ENCODE measurements at places on chromosomes 2 and 18. TPM values are rescaled to one million over a fixed set of nuclear protein-coding genes. Genes with fewer than 3 reads are reported as not detected.

DNA sequence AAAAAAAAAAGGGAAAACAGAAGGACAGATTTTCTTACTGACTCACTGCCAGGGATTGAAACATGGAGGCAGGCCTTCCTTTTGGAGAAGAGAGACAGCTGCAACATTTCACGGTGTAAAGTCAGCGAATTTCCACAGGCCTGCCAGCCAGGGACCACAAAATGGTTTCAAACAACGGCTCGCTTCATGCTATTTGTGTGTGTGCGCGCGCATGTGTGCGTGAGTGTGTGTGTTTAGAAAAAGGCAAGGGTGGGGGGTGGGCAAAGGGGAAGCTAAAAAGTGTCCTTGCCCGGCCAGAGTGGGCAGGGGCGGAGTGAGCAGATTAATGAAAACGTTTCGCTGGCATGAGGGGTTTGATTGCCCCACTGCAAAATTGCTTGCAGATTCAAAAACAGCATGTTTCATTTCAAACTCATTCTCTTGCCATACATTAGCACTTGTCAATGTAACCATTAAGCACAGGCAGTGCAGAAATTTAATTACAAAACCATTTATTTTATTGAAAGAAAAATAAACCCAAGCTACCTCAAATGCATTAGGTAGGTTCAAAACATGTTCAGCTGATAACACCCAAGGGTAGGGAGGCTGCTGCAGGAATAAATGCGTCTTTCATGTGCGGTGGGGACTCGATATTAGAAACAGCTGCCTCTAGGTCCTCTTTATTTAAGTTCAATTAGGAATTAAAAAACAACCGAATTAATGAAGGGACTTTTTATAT is 182.1 kb upstream of the SIX2 start:
- H3K4me3 ChIP-seq = no peak overlapping the region
- no peak overlapping the region for H3K27ac ChIP-seq
- no peaks in the 10 kb centered on the region for H3K36me3 ChIP-seq
- peaks cover 6% of the 10 kb centered on the region for H3K27me3 ChIP-seq
- DNase-seq = no peak
- no peaks in the 10 kb centered on the region for H3K4me1 ChIP-seq

GRCh38 chr2:233021771-233022170 is 8.7 kb upstream of the NGEF start:
- no peaks in the 10 kb centered on the region for H3K27me3 ChIP-seq
- no peak overlapping the region for H3K4me3 ChIP-seq
- no peaks in the 10 kb centered on the region for H3K4me1 ChIP-seq
- no peak overlapping the region for H3K27ac ChIP-seq
- H3K36me3 ChIP-seq = no peaks in the 10 kb centered on the region

- no peaks in the 10 kb centered on the region for H3K4me1 ChIP-seq
- H3K27me3 ChIP-seq = no peaks in the 10 kb centered on the region
- no peak overlapping the region for H3K4me3 ChIP-seq
- no peaks in the 10 kb centered on the region for H3K36me3 ChIP-seq
- no peak for DNase-seq
These were observed 109.2 kb upstream of the OTX1 start for GRCh38 chr2:62941413-62941812.

DNA sequence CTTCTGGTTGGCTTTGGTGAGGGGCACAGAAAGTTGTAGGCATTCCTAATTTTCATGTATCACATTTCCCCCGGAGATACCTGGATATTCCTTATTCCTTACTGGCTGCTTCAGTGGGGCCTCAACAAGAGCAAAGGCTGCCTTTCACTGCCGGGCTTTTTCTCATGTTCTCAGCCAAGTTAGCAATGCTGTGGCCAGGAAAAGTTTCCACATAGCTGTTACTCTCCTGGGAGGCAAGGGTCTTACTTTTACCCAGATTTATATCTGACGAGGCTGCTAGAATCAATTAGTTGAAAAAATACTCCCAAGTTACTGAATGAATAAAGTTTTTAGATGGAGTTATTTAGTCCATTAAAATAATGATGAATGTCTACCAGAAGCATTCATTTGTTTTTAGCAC is 230.5 kb downstream of the ZNF407 start:
- no peaks in the 10 kb centered on the region for H3K27me3 ChIP-seq
- no peaks in the 10 kb centered on the region for H3K36me3 ChIP-seq

DNA sequence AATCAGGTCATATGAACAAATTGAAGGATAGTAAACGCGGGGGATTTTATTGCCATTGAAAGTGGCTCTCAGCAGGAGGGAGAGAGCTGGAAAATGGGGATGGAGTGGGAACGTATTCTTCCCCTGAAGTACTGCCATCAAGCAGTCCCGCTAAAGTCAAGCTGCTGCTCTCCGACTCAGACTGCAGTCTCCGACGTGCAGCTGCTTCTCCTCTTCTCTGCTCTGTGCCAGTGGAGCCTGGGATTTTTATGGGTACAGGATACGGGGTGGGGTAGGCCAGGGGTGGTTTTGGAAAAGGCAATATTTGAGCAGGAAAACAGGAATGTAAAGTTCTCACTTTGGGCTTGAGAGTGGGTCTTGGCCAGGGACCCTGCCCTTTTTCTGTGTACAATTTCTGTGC is 33.0 kb downstream of the KCTD18 start:
- H3K36me3 ChIP-seq = no peaks in the 10 kb centered on the region
- H3K27ac ChIP-seq = no peak overlapping the region
- no peak overlapping the region for H3K4me3 ChIP-seq
- DNase-seq = no peak

- H3K27me3 ChIP-seq = no peaks in the 10 kb centered on the region
- peak; percentile 74 for DNase-seq
- H3K36me3 ChIP-seq = no peaks in the 10 kb centered on the region
- no peak overlapping the region for H3K27ac ChIP-seq
These were observed 27.6 kb upstream of the IL1R1 start for GRCh38 chr2:102114851-102115497.

GRCh38 chr2:5121121-5121520 is 571.1 kb upstream of the SOX11 start:
- peaks cover 13% of the 10 kb centered on the region for H3K4me1 ChIP-seq
- no peaks in the 10 kb centered on the region for H3K27me3 ChIP-seq
- H3K4me3 ChIP-seq = no peak overlapping the region
- H3K36me3 ChIP-seq = no peaks in the 10 kb centered on the region
- no peak for DNase-seq

DNA sequence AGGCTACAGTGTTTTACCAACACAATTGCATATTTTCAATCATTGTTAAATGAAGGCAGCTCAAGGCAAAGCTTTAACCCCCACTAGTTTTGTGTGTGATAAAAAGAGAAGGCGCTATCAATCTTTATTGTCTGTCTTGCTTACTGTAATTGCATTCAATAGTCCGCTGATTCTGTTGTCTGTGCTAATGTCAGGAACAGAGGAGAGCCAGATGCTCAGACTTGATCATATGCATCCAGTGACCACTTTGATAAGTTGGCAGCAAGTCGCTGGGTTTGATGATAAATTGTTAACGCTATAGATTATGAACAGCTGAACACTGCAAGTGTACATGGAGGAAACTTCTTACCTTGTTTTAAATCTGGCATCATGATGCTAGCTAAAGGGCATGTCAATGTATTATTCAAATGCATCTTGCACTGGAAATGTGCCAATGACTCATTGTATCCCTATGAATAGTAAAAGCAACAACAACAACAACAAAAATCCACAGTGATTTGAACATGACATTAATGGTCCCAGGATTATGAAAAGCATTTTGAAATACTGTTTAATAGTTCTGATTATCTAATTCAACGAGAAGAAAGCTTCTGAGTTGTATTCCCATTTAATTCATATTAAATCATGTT is 423.5 kb upstream of the FANCL start:
- H3K36me3 ChIP-seq = no peaks in the 10 kb centered on the region
- no peaks in the 10 kb centered on the region for H3K27me3 ChIP-seq
- no peak for DNase-seq
- no peaks in the 10 kb centered on the region for H3K4me1 ChIP-seq
- H3K4me3 ChIP-seq = no peak overlapping the region

DNA sequence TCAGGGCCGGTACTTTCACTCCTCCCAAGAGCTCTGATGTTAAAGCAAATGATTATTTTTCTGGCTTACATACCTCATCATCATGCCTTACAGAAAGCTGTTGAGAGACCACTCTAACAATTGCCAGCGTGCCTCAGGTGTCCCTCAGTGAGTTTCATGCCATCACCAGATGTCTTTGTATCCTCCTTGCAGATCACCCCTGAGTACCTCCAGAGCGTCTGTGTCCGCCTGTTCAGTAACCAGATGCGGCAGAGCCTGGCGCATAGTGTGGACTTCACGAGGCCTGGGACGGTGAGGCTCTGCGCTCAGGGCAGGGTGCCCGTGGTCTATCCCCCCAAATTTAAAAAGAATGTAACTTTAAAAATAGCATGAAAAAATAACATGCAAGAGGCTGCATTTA is 41.3 kb downstream of the ARMC9 start:
- peaks cover 14% of the 10 kb centered on the region for H3K36me3 ChIP-seq
- H3K27me3 ChIP-seq = no peaks in the 10 kb centered on the region
- H3K4me1 ChIP-seq = no peaks in the 10 kb centered on the region
- DNase-seq = no peak
- no peak overlapping the region for H3K4me3 ChIP-seq

GRCh38 chr2:54534625-54535024 is 78.5 kb downstream of the SPTBN1 start:
- DNase-seq = no peak
- H3K27me3 ChIP-seq = no peaks in the 10 kb centered on the region
- no peak overlapping the region for H3K27ac ChIP-seq
- no peak overlapping the region for H3K4me3 ChIP-seq

DNA sequence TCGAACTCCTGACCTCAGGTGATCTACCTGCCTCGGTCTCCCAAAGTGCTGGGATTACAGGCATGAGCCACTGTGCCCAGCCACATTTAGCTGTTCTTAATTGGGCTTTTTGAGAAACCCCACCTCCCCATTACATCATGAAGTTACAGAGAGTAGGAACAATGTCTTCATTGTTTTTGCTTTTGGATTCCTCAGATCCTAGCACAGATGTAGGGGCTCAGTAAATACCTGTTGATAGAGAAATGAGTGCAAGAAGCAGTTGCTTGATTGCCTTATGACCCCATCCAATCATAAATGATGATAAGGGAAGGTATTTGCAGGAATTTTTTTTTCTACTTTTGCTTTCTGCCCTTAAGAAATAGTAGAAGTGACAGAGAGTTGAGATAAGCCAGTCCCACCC is 25.4 kb downstream of the GREB1L start:
- H3K4me3 ChIP-seq = no peak overlapping the region
- no peaks in the 10 kb centered on the region for H3K27me3 ChIP-seq
- H3K27ac ChIP-seq = no peak overlapping the region
- DNase-seq = no peak

DNA sequence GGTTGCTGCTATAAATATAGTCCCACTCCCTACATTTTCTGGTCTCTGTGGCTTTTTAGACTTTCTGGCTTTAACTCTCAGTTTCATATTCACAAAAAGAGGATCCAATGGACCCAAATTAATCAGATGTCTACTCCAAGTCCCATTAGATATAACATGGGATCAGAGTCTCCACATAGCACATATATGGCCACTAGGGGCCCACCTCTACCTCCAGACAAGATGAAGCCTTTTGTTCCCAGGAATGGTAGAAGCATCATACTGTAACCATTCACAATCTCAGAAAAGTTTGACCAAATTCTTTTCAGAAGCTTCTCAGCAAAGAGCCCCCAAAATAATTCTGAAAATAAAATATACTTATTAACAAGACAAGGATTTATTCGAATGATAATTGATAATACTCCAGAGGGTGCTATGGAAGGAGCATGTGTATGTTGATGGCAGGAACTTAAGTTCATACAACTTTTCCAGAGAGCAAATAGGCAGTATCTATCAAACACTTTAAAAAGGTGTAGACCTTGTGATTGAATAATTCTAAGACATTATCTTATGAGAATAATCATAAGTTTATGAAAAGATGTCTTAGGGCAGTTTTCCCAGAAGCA is 382.3 kb upstream of the CRIM1 start:
- no peaks in the 10 kb centered on the region for H3K36me3 ChIP-seq
- H3K27ac ChIP-seq = no peak overlapping the region
- no peaks in the 10 kb centered on the region for H3K27me3 ChIP-seq
- DNase-seq = peak; percentile 46
- no peaks in the 10 kb centered on the region for H3K4me1 ChIP-seq

- H3K36me3 ChIP-seq = no peaks in the 10 kb centered on the region
- no peak overlapping the region for H3K4me3 ChIP-seq
- no peaks in the 10 kb centered on the region for H3K4me1 ChIP-seq
- no peak for DNase-seq
- H3K27ac ChIP-seq = no peak overlapping the region
These were observed 90.4 kb upstream of the HAAO start for GRCh38 chr2:42882756-42883155.

DNA sequence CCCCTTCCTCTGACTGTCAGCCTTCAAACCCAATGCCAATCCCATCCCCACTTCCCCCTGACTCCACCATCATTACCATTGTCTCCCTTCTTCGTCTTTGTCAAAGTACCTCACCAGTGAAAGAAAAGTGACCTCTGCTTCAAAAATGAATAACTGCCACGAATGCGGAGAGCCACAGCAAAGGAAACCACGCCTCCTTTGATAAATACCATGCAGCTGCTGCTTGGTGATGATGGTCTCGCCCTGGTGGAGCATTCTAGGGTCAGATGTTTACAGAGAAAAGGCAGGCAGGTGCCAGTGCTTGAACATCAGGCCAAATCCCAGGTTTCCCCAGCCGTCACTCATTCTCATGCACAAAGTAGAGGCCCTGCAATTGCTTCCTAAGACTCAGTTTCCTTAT is 162.2 kb downstream of the BCL11A start:
- no peak overlapping the region for H3K27ac ChIP-seq
- no peaks in the 10 kb centered on the region for H3K4me1 ChIP-seq
- H3K27me3 ChIP-seq = no peaks in the 10 kb centered on the region
- no peak for DNase-seq
- no peaks in the 10 kb centered on the region for H3K36me3 ChIP-seq

GRCh38 chr18:67456711-67457110 is 59.8 kb downstream of the DSEL start:
- H3K27me3 ChIP-seq = no peaks in the 10 kb centered on the region
- peak; percentile 47 for DNase-seq
- no peaks in the 10 kb centered on the region for H3K36me3 ChIP-seq
- H3K4me1 ChIP-seq = peaks cover 3% of the 10 kb centered on the region

- no peaks in the 10 kb centered on the region for H3K36me3 ChIP-seq
- H3K4me1 ChIP-seq = no peaks in the 10 kb centered on the region
- H3K27ac ChIP-seq = no peak overlapping the region
- no peak overlapping the region for H3K4me3 ChIP-seq
These were observed 893.8 kb upstream of the POU3F3 start for GRCh38 chr2:103960129-103960513.

The SOWAHC gene
- 13.0 TPM for total RNA-seq

The KCNJ3 gene
- total RNA-seq = 3.3 TPM

The CGREF1 gene
- total RNA-seq = 1.8 TPM

The ADRA2B gene
- total RNA-seq = 61.8 TPM

The NEU2 gene
- not detected for total RNA-seq

The TUBA3E gene
- not detected for total RNA-seq

The UGT1A5 gene
- not detected for total RNA-seq

The DYNAP gene
- total RNA-seq = not detected

The MYCN gene
- 48.1 TPM for total RNA-seq

The CNGA3 gene
- total RNA-seq = 0.04 TPM

The THSD7B gene
- total RNA-seq = not detected

The CCDC178 gene
- total RNA-seq = not detected

The ANKRD23 gene
- total RNA-seq = 4.8 TPM

The ANKRD29 gene
- 0.77 TPM for total RNA-seq

The BOD1L2 gene
- not detected for total RNA-seq

All from cardiac muscle cell (in vitro differentiated cells and primary cell).